ENCODE measurements at places on chromosomes 3 and 15. TPM values are rescaled to one million over a fixed set of nuclear protein-coding genes. Genes with fewer than 3 reads are reported as not detected.
A peak's percentile ranks its signal among the peaks of the same experiment; 100 is the strongest.

GRCh38 chr15:58440158-58440910, 8.5 kb downstream of the LIPC start:
- DNase-seq = peak; percentile 65

GRCh38 chr3:21185816-21186314, 565.1 kb downstream of the ZNF385D start:
- DNase-seq = no peak

GRCh38 chr3:71511037-71511436, 72.5 kb downstream of the FOXP1 start:
- no peak for DNase-seq

- DNase-seq = no peak
Observed at GRCh38 chr3:37115446-37115845, 58.9 kb downstream of the LRRFIP2 start.

GRCh38 chr3:179558742-179559364, 3.9 kb upstream of the ACTL6A start:
- DNase-seq = peak; percentile 50

GRCh38 chr15:38620098-38620497, 55.5 kb upstream of the RASGRP1 start:
- no peak for DNase-seq

DNA sequence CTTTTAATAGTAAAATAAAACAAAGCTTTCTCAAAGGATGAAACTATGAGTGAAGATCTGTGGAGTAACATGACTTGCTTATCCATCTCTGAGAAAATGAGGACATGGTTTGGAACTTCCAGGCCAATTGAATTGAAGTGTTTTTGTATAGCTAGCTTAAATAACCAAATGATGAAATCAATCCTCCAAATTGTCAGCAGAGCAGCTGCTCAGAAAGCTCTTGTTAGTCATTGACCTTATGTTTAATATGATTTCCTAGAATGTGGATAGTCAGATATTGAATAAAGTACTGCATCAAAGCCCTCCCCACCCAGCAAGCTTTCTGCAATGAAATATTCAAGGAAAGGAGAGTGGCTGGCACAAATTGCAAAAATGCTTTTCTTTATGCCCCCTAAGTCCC, 437.2 kb downstream of the MFSD1 start:
- DNase-seq = no peak

DNA sequence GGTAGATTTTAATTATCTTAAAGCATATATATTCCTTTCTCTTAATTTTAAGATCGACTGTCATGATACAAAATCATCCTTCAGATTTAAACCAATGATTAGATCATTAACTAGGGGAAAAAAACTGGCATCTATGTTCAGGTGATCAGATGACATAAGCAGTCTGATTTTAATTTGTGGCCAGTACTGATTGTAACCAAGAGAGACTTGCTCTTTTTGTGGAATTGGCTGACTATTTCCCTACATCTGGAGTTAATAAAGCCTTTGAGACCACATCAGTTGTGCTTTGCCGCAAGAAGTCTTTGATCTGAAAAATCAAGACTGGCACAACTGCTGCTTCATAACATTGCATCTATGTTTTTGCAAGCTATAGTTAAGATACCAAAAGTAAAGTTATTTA, 148.4 kb upstream of the CGNL1 start:
- DNase-seq = no peak

DNA sequence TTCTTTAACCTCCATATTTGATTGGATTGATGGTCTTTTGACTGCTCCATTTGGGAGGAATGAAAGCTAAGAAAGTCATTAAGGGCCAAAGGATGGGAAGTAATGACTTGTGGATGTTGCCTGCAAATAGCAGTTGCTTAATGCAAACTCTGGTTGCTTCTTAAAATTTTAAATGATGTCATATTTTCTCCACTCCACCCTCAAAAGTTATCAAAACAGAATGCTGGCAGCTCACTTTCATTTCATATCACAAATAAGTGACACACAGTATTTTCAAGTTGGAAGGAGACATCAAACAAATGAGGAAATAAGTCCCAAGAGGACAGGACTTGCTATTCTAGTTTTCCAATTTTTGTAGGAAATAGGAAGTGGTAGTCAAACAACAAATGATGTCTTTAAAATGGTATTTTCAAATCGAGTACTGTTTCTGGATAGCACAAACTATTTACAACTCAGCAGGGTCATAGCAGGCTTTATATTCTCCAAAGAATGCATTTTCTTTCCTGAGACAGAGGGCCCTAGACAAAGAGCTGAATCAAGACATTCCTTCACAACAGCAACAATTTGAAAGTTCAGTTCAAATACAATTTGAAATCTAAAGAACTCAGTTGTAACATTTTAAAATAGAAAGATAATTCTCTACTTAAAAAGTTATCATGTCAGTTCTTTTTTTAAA, 165.1 kb upstream of the UBE2E1 start:
- DNase-seq = no peak

GRCh38 chr3:123337948-123338619, 110.8 kb downstream of the ADCY5 start:
- DNase-seq = peak; percentile 38

- no peak for DNase-seq
Observed at GRCh38 chr3:74844428-74844827, 230.0 kb upstream of the CNTN3 start.

GRCh38 chr3:137325170-137325569, 367.4 kb downstream of the IL20RB start:
- no peak for DNase-seq

- DNase-seq = no peak
Observed at GRCh38 chr3:97074546-97074945, 260.2 kb downstream of the EPHA6 start.

- no peak for DNase-seq
Observed at GRCh38 chr15:85443046-85443445, 62.6 kb downstream of the AKAP13 start.

DNA sequence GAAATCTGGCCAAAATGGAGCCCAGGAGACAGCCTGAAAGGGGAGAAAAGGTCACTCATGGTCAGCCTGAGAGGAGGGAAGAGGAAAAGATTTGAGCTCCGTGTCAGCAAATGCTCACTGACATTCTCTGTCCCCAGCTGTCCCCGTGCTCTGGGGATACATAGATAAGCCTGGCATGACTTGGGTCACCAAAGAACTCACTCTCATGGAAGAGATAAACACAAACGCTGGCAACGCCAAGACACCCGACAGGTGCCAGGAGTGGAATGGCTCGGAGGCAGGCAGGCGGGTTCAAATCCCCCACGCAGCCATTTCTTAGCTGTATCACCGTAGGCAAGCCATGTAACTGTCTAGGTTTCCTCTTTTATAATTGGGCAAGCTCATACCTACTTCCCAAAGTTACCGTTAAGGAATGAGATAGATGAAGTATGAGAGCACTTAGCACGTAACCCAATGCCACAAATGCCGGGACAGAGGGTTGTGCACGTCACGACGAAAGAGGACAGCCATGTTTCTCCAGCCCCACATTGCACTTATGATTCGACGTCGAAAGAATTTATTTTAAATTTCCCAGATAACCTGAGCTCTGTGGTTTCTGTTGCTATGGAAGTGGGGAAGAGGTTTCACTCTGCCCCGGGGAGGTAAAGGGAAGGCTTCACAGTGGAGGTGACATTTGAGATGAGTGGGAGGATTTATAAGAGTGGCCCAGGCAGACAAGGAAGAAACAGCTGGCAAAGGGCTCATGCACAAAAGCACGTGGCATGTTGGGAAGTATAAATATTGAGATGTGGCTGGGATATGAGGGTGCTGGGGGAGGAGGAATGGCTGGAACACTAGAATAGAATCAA, 41.4 kb upstream of the TSEN2 start:
- no peak for DNase-seq

DNA sequence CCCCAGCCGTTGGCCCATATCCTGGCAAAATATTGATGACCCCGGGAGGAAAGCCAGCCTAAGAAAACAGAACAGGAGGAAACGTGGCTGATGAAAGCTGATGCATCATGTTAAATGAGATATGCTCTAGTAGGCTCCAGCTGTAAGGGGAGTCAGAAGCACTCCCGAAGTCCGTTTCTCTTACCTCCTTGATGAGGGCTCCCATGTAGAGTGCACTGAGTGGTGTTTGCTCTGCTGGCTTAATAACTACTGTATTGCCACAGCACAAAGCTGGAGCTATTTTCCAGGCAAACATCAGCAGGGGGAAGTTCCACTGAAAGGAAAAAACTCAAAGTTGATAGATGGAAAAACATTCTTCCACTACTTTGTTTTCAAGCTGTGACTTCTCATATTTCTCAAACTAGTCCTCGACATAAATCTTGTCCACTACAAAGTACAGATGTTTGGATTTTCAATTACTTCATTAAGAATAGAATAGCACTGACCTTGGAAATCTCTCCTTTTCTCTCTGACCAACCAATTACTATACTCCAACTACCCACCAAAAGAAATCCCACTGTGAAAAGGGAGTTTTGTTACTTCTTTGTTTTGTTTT, 72.7 kb downstream of the ALDH1A2 start:
- DNase-seq = no peak

- DNase-seq = no peak
Observed at GRCh38 chr3:40397129-40397528, 10.1 kb downstream of the ENTPD3 start.

DNA sequence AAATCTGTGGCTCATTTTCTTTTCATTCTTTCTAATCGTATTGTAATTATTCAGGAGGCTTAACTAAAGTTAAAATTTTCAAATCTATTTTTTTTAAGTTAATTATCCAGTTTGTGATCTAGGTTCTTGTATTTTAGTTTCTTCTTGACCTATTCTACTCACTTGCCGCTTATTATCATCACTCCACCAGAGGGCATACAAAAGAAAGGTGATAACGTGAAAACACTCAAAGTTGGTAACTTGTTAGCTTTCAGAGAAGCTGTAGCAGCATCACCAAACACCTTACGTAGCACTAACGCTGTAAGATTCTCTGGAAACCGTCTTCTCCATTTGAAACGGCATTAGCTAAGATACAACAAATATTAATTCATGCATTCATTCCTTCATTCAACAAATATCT, 4.8 kb downstream of the GNB4 start:
- DNase-seq = no peak

GRCh38 chr3:156816794-156817645, 9.1 kb upstream of the LEKR1 start:
- peak; percentile 88 for DNase-seq

DNA sequence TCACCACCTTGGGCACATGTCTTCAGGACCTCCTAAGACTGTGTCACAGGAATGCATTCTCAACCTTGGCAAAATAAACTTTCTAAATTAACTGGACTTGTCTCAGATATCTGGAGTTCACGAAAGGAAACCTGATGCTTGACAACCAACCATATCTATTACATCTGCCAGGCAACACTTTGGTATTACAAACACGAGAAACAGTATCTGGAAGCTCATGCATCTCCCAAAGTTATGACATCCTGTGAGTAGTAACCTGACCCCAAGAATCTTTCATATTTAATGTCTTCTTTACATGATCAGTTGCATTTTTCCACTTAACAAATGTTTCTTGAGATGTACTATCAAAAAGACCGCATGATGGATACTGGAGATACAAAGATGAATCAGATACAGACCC, 465.3 kb upstream of the AGTR1 start:
- no peak for DNase-seq

DNA sequence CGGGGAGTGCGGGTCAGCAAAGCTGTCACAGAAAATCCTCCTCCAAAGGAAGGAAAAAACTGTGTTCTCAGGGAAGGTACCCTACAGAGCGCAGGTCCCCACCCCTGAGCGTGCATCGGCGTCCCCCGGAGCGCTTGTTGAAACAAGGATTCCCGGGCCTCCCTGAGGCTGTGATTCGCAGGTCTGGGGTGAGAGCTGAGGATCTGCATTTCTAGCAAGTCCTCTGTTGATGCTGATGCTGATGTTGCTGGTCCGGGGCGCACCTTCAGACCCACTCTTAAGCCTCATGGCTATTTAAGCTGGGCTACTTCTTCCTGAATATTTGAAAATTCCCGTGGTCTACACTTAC, 226.2 kb upstream of the IGF1R start:
- no peak for DNase-seq

GRCh38 chr3:178768072-178768864, 232.0 kb downstream of the KCNMB2 start:
- DNase-seq = no peak

- DNase-seq = no peak
Observed at GRCh38 chr3:82942041-82942440, 1180.6 kb upstream of the GBE1 start.

Gene CHRNA3
- 2.0 TPM for total RNA-seq

Gene TRIM42
- total RNA-seq = not detected

Gene COLQ
- 0.85 TPM for total RNA-seq

Gene CLK3
- 88.9 TPM for total RNA-seq

Gene LMOD3
- total RNA-seq = not detected

Gene ITIH1
- total RNA-seq = 0.91 TPM

Gene SEMA6D
- 34.7 TPM for total RNA-seq

Gene HDC
- total RNA-seq = 2.0 TPM

Gene NDN
- 17.8 TPM for total RNA-seq

Gene HLTF
- total RNA-seq = 12.3 TPM

Gene NEO1
- 130 TPM for total RNA-seq

Gene ZBED2
- total RNA-seq = 0.52 TPM

Gene TRH
- not detected for total RNA-seq

Gene PPP1R14D
- 166 TPM for total RNA-seq

Gene CA12
- 339 TPM for total RNA-seq

Gene AHSG
- not detected for total RNA-seq

All from colonic mucosa (tissue), 4 donors.